ENCODE measurements at places on chromosomes 4 and X.

DNA sequence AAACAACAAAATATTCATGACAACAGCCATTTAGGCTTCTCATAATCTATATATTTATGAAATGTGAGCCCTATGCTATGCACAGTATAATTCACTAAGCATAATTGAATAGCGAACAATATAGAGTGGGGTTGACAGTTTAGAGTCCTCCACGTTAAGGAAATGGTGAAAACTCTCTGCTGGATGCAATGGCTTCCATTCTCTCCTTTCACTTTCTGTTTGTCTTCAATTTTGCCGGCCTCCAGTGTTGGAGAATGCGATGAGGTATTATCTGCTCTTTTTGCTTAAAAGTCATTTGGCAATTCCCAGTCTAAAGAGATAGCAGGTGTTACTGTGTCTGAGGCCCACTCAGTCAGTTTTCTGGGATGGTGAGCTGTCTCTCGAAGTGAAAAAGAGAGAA lies 52.1 kb downstream of the NPY5R start:
- no peaks in the 10 kb centered on the region for H3K4me1 ChIP-seq
- peaks cover 4% of the 10 kb centered on the region for H3K27me3 ChIP-seq
- H3K4me3 ChIP-seq: no peak overlapping the region
- no peak for DNase-seq

GRCh38 chr4:15068298-15068697 lies 66.0 kb downstream of the CPEB2 start:
- no peak for DNase-seq
- no peaks in the 10 kb centered on the region for H3K27me3 ChIP-seq
- H3K36me3 ChIP-seq: peaks cover 9% of the 10 kb centered on the region
- no peaks in the 10 kb centered on the region for H3K4me1 ChIP-seq

GRCh38 chrX:8179656-8180055 lies 8.6 kb upstream of the VCX2 start:
- no peaks in the 10 kb centered on the region for H3K27me3 ChIP-seq
- no peak for DNase-seq
- no peak overlapping the region for H3K4me3 ChIP-seq

GRCh38 chr4:136737066-136737465 lies 795.2 kb downstream of the PCDH18 start:
- H3K27ac ChIP-seq: no peak overlapping the region
- H3K4me1 ChIP-seq: no peaks in the 10 kb centered on the region

- H3K27me3 ChIP-seq: no peaks in the 10 kb centered on the region
- H3K27ac ChIP-seq: no peak overlapping the region
- no peaks in the 10 kb centered on the region for H3K36me3 ChIP-seq
- H3K4me1 ChIP-seq: no peaks in the 10 kb centered on the region
- no peak overlapping the region for H3K4me3 ChIP-seq
- DNase-seq: no peak
Measured at GRCh38 chr4:187118602-187119120, 395.0 kb upstream of the FAT1 start.

DNA sequence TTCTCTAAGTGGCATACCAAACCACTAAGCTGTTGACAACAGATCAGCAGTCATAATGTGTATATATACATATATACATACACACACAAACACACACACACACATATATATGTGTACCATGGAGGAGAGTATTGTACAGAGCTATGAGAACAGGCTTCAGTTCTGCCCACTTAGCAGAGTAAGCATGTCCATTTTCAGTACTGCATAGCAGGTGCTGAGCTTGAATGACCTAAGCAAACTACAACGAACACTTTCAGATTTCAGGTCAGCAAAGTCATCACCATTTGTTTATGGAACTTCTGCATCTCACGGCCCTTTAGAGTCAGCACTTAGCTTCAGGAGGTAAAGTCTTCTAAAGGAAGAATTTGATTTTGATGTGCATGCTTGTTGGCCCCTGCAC lies 735.8 kb upstream of the ATOH1 start:
- no peak overlapping the region for H3K4me3 ChIP-seq
- H3K4me1 ChIP-seq: no peaks in the 10 kb centered on the region
- H3K27ac ChIP-seq: no peak overlapping the region
- H3K27me3 ChIP-seq: no peaks in the 10 kb centered on the region
- no peak for DNase-seq

GRCh38 chr4:118983831-118984230 lies 95.2 kb downstream of the SYNPO2 start:
- H3K27ac ChIP-seq: no peak overlapping the region
- DNase-seq: no peak
- H3K4me3 ChIP-seq: no peak overlapping the region
- H3K4me1 ChIP-seq: no peaks in the 10 kb centered on the region
- no peaks in the 10 kb centered on the region for H3K36me3 ChIP-seq

GRCh38 chrX:38166478-38167083 lies 54.1 kb downstream of the SRPX start:
- H3K4me3 ChIP-seq: no peak overlapping the region
- no peaks in the 10 kb centered on the region for H3K4me1 ChIP-seq
- H3K27ac ChIP-seq: no peak overlapping the region
- no peaks in the 10 kb centered on the region for H3K36me3 ChIP-seq

DNA sequence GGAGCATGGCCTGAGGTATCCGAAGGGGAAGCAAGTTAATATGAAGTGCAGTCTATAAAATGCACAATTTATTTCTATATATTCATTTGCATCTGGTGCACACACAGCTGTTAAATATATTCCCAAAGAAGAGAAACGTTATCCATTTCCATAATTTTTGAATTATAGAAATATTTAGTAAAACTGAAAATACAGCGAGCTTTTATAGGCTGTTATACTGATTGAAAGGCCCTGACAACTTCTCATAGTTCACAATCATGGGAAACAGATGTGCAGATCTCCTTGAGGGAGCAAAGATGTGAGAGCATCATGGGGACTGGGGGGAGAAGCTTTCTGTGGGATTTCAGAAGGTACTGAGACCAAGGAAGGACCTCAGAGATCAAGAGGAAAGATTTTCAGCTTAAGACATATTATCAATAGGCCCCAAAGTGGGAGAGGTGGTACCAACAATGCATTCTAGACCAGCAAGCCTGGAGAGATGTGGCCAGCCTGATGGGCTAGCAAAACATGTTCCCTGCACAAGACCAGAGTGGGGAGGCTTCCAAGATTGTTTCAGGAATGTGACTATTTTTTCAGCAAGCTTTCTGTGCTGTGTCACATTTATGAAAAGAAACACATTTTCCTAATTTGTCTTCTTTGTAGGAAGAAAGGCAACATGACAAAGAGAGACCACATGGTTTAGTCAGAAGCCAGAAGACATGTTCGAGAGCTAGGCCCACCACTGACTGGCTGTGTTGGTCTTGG lies 256.0 kb upstream of the SFRP2 start:
- H3K4me3 ChIP-seq: no peak overlapping the region
- no peaks in the 10 kb centered on the region for H3K4me1 ChIP-seq
- no peak overlapping the region for H3K27ac ChIP-seq
- no peaks in the 10 kb centered on the region for H3K27me3 ChIP-seq

DNA sequence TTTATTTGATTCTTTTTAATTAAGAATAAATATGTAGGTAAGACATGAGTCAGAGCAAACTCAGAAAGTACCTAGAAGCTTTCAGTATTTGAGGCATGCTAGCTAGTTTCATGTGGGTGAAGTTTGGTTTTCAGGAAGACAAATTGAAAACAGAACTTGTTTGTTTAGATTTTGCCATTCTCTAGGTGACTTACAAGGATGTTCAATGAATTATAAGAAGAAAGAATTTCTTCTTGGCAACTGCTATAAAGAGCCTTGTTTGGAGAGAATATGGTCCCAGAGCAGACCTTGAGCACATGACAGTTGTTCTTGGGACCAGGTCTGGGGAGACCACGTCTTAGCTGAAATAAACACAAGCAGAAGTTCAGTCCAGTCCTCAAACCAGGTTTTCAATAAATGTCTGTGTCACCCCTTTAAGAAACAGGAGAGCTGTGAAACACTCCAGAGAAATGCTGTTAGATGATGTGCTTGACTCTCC lies 38.0 kb upstream of the IL21 start:
- H3K4me3 ChIP-seq: no peak overlapping the region
- H3K27me3 ChIP-seq: peaks cover 31% of the 10 kb centered on the region
- no peaks in the 10 kb centered on the region for H3K4me1 ChIP-seq
- no peak for DNase-seq
- no peak overlapping the region for H3K27ac ChIP-seq

GRCh38 chrX:42248226-42248625 lies 324.9 kb upstream of the CASK start:
- H3K4me3 ChIP-seq: no peak overlapping the region
- H3K27me3 ChIP-seq: peaks cover 36% of the 10 kb centered on the region
- peaks cover 10% of the 10 kb centered on the region for H3K4me1 ChIP-seq
- no peak for DNase-seq
- H3K27ac ChIP-seq: no peak overlapping the region
- H3K36me3 ChIP-seq: no peaks in the 10 kb centered on the region

DNA sequence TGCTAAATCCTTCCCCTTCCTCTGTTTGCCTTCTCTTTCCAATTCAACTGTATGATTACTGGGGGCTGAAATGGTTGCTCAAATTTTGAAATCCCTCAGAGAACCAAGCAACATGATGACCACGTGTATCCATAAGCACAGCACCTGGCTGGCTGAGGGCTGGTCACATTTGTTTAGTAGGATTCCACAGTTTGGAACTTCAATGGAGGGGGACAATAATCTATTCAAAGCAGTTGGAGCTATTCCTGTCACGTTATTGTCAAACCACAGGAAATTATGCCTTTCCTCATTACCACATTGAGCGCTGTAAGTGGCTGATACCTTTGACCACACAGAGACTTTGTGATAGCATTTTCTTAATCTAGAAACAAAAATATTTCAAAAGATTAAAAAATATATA lies 7.0 kb downstream of the TMSB4X start:
- H3K4me3 ChIP-seq: peak overlapping the region; percentile 5
- H3K27ac ChIP-seq: peak overlapping the region; percentile 59
- no peak for DNase-seq

DNA sequence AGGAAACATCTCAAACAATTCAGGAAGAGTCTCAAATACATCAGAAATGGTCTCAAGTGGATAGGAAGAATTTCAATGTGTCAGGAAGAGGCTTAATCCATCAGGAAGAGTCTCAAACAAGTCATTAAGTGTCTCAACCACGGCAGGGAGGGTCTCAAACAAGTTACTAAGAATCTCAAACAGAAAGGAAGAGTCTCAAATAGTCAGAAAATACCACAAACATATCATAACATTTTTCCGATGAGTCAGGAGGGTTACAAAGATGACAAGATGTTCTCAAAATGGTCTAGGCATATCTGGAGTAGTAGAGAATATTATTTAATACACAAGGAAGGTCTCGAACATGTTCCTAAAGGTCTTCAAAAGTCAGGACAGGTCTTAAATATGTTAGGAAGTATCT lies 109.3 kb upstream of the USP9X start:
- no peaks in the 10 kb centered on the region for H3K4me1 ChIP-seq
- peaks cover 6% of the 10 kb centered on the region for H3K27me3 ChIP-seq
- H3K4me3 ChIP-seq: no peak overlapping the region
- no peak for DNase-seq

DNA sequence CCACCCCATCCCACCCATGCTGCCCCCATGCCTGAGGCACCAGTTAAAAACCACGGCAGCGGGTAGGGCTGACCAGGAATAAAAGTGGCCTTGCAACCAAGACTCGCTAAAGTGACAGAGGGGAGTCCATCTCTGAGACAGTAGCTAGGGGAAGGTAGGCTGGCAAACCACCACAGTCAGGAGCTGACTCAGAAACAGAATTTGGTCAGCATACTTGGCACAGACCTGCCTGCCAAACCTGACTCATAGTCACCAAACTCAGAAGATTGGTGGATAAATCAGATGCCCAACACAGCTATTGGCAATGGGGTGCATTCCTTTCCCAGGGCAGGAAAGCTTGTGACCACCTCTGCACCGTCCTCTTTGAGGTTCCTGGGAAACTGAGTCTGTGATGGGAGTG lies 193.8 kb downstream of the BCOR start:
- DNase-seq: no peak
- H3K4me3 ChIP-seq: no peak overlapping the region
- peaks cover 8% of the 10 kb centered on the region for H3K27me3 ChIP-seq
- peaks cover 4% of the 10 kb centered on the region for H3K4me1 ChIP-seq
- no peak overlapping the region for H3K27ac ChIP-seq

DNA sequence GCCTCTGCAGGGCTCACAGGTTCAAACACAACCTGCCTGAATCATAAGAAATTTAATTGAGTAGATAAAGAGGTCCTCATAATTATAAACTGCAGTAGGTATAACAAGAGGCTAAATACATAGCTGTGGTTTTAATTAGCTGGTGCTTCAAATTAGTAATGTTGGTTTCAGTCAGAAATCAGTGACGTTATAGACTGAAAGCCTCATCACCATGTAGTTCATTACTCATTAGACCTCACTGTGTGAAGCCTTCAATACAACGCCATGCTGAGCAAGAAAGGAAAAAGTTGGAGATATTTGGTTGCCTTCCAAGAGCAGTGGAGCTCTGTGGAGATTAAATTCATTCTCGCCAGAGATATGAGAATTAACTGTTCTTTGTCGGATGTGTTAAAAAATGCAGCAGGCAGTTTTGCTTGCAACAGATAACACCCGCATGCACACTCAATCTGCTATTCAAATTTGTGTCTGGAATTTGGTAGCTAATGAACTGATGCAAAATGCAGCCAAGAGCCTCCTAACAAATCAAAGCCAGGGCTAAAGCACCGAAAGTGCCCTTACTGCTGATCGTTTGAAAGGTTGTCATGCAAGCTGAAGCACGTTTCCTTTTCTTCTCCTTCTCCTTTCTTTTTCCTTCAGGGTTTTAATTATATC lies 148.9 kb downstream of the AFF2 start:
- H3K4me3 ChIP-seq: no peak overlapping the region
- DNase-seq: no peak
- H3K4me1 ChIP-seq: no peaks in the 10 kb centered on the region
- H3K36me3 ChIP-seq: no peaks in the 10 kb centered on the region
- H3K27me3 ChIP-seq: no peaks in the 10 kb centered on the region

- H3K27me3 ChIP-seq: peaks cover 9% of the 10 kb centered on the region
- H3K4me3 ChIP-seq: no peak overlapping the region
- no peaks in the 10 kb centered on the region for H3K36me3 ChIP-seq
- H3K27ac ChIP-seq: no peak overlapping the region
- no peaks in the 10 kb centered on the region for H3K4me1 ChIP-seq
Measured at GRCh38 chrX:69152417-69152841, 12.8 kb downstream of the PJA1 start.

GRCh38 chrX:13939741-13940597 lies 89.7 kb downstream of the GEMIN8 start:
- H3K36me3 ChIP-seq: peaks cover 6% of the 10 kb centered on the region
- DNase-seq: no peak
- H3K27me3 ChIP-seq: peaks cover 35% of the 10 kb centered on the region

GRCh38 chr4:97027728-97028410 lies 1115.4 kb downstream of the STPG2 start:
- DNase-seq: no peak
- H3K36me3 ChIP-seq: no peaks in the 10 kb centered on the region
- H3K27ac ChIP-seq: no peak overlapping the region
- no peak overlapping the region for H3K4me3 ChIP-seq

- H3K27me3 ChIP-seq: peaks cover 5% of the 10 kb centered on the region
- no peak overlapping the region for H3K4me3 ChIP-seq
- DNase-seq: no peak
- H3K4me1 ChIP-seq: no peaks in the 10 kb centered on the region
Measured at GRCh38 chrX:135509885-135510284, 10.6 kb upstream of the INTS6L start.

GRCh38 chr4:47733302-47734175 lies 104.3 kb downstream of the CORIN start:
- DNase-seq: no peak
- H3K27me3 ChIP-seq: peaks cover 45% of the 10 kb centered on the region
- no peak overlapping the region for H3K27ac ChIP-seq

GRCh38 chrX:6225288-6225910 lies 3.3 kb downstream of the NLGN4X start:
- no peaks in the 10 kb centered on the region for H3K4me1 ChIP-seq
- no peak overlapping the region for H3K4me3 ChIP-seq
- DNase-seq: no peak
- peaks cover 4% of the 10 kb centered on the region for H3K36me3 ChIP-seq
- H3K27me3 ChIP-seq: peaks cover 40% of the 10 kb centered on the region
